Activated CD4-positive, alpha-beta T cell treated with anti-CD3 and anti-CD28 coated beads for 36 hours (primary cell): ENCODE measurements at places on chromosomes 2 and 18. TPM values are rescaled to one million over a fixed set of nuclear protein-coding genes. Genes with fewer than 3 reads are reported as not detected.
A peak's percentile ranks its signal among the peaks of the same experiment; 100 is the strongest.

Gene SP140
- 71.3 TPM for total RNA-seq

Gene IL18RAP
- 6.8 TPM for total RNA-seq

Gene TNS1
- total RNA-seq = 0.88 TPM

Gene TNFRSF11A
- total RNA-seq = 6.9 TPM

Gene CHAC2
- total RNA-seq = 17.4 TPM

DNA sequence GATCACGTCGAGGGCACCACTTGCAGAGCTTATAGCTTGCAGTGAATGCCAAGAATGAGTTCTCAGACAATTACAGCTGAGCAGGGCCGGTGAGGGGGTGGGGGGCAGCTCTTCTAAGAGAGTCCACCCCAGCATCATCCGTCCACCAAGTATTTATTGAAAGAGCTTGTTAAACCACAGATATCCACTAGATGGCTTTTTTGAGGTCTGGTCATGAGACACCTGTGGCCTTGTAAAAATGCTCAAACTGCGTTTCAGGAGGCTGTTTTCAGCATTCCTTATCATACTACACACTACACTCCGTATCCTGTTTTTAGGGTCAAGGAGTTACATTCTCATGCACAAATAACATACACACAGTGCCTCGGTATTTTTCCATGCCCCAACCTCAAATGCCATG lies 51.5 kb downstream of the DNAJC10 start:
- no peak for DNase-seq

GRCh38 chr2:137287913-137288639 lies 522.7 kb downstream of the THSD7B start:
- no peak for DNase-seq

DNA sequence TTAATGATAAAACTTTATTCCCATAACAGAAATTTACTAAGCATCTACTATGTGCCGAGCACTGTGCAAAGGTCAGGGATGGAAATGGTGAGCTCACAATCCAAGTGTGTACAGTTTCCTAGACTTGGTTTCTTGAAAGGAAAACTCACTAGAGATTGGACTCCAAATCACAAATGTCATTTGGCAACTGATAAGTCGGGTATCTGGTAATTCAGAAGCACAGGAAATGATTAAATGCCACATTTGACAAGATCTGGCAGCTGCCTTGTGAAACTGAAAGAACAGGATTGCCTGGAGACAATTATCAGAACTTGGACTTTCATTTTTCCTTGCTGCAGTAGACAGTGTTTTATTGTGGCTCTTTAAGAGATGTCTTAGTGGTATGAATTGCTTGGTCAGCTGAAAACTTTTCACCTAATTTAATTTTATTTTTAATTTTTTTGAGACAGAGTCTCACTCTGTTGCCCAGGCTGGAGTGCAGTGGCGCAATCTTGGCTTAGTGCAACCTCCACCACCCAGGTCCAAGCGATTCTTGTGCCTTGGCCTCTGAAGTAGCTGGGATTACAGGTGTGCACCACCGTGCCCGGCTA lies 19.2 kb downstream of the ITGA6 start:
- no peak for DNase-seq

DNA sequence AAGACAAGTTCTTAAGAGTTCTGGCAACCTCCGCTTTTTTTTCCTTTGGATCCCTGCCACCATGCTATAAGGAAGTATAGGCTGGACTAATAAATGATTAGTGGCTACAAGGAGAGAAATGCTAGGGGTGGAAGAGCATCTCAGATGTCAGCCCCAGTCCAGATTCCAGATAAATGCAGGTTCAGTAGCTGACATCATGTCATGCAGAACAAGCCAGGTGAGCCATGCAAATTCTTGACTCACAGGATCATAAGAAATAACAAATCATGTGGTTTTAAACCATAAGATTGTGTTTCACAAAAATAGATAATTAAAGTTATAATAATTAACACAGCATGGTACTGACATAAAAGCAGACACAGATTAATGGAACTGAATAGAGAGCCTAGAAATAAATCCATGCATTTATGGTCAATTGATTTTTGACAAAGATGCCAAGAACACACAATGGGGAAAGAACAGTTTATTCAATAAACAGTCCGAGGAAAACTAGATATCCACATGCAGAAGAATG lies 152.9 kb upstream of the SESTD1 start:
- no peak for DNase-seq

DNA sequence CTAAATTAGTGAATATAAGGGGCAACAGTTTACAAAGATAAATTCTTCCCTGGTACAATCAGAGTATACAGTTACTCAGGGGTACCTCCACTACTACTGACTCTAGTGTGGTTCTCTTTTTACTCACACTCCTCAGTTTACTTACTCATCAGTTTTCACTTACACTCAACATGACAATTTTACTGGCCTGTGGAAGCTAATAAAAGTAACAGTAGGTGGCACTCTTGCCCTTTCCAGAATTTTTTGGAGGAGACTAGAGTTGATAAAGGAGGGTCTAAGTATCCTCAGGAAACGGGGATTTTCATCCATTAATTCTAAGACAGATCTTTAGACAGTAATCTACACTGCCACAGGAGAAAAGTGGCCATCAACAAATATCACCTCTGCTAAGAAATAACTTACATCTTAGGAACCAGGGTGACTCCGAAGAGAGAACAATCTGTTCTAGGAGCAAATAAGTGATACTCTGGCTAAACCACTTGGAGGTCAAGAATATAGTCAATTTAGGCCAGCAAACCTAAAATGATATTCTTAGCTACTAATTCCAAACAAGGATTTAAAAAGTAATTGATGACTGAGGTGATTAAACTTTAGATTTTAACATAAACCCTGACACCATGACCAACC lies 61.3 kb downstream of the ATL2 start:
- peak; percentile 26 for DNase-seq

GRCh38 chr2:69685321-69686048 lies 41.9 kb upstream of the AAK1 start:
- peak; percentile 58 for DNase-seq

DNA sequence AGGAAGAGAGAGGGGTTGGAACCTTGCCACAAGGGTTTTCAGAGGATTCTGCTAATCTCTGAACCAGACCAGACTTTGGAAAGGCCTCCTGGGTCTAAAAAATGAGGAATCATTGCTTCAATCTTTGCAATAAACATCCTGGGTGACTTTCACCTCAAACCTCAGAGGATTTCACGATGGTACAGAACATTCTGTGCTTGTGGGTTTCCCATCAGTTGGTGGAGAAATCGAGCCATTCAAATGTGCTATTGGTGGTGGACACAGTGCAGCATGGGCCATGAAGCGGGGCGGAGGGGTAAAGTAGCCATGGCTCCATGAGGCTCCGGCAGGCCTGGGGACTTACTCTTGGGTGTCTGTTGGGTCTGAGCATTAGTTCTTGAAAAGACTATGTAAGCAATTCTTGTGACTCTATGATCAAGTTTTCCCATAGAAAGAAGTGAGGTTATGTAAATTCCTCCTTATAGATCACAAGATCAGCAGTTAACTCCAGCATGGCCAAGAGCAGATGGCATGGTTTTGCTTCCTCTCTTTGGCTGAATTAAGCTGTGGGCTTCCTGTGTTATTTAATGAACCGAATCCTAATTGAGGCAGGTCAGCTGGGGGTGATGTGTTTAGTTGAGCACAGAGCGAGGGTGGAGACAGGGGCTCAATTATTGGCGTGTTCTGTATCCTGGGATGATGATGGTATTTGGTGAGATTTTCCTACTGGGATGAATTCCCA lies 1.9 kb upstream of the IL1R2 start:
- DNase-seq = no peak

DNA sequence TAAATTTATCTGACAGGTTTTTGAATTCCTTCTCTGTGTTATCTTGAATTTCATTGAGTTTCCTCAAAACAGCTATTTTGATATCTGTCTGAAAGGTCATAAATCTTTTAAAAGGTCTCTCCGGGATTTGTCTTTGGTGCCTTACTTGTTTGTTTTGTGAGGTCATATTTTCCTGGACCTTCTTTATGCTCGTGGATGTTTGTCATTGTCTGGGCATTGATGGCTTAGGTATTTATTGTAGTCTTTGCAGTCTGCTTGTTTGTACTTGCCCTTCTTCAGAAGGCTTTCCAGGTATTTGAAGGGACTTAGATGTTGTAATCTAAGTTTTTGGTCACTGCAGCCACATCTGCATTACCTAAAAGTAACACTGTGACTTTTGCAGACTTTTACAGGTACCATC lies 355.2 kb downstream of the PARD3B start:
- DNase-seq = no peak

- DNase-seq = no peak
Measured at GRCh38 chr2:222673883-222674282, 2.4 kb downstream of the MOGAT1 start.

- no peak for DNase-seq
Measured at GRCh38 chr2:201344663-201345366, 12.3 kb downstream of the FLACC1 start.

DNA sequence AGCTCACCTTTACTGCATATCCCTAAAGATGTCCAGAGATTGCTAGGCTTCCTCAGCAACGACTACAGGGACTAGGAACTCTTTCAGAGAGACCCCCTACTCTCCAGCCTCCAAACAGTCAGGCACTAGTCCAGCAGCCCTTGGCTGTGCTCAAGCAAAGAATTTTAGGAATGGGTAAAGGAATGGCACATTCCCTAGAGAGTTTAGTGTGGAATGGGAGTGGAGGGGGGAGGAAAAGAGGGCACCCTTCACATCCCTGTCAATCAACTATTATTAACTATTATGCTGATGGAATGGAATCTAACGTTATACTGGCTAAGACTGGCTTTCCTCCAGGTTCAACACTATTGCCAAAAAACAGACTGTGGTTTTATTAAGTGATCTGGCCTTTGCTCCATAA lies 64.8 kb downstream of the IKZF2 start:
- no peak for DNase-seq
